Stimulated activated CD8-positive, alpha-beta memory T cell treated with anti-CD3 and anti-CD28 coated beads, Interleukin-7, amount 100 ng/mL, for 24 hours (primary cell): ENCODE measurements at places on chromosomes 13 and 19.

DNA sequence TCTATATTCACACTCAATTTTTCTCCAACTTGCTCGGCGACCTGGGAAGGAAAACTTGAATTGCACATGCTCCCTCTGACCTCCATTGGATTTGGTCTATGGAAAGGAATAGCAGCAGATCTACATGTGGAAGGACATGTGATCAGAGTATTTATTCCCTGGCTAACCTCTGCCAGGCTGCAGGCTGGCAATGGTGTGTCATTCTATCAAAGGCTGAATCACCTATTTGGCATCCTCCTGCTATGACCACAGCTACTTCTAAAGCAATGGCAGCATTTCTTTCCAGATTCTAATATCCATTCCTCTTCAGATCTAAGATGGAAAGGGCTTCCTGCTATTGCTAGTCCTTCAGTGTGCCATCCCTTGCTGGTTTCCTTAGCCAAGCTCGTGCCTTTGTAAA lies 144.3 kb upstream of the FREM2 start:
- no peak for DNase-seq

- DNase-seq: no peak
Measured at GRCh38 chr19:21603431-21604231, 98.2 kb downstream of the ZNF429 start.

DNA sequence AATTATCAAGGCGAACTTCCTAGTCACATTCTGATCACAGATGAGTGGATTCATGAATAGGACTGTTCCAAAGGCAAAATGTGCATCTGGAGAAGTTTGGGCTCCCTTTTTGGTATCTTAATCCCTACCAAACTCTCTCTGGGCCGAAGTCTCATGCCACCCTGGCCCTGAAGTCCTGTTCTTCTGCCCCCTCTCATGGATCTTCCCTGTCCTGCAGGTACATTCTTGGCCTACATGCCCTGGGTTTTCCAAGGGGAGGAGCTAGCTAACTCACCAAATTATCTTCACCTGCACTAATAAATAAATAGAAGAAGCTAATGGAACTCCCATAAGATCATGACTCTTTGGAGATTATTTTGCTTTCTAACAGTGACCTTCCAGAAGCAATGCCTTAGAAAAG lies 50.3 kb downstream of the SERTM1 start:
- no peak for DNase-seq

GRCh38 chr19:18173572-18174288 lies at the start of gene IFI30:
Gene IFI30 (plus strand): TSS chr19:18173813. CDS start chr19:18173842, 29 bp downstream.
- DNase-seq: no peak

DNA sequence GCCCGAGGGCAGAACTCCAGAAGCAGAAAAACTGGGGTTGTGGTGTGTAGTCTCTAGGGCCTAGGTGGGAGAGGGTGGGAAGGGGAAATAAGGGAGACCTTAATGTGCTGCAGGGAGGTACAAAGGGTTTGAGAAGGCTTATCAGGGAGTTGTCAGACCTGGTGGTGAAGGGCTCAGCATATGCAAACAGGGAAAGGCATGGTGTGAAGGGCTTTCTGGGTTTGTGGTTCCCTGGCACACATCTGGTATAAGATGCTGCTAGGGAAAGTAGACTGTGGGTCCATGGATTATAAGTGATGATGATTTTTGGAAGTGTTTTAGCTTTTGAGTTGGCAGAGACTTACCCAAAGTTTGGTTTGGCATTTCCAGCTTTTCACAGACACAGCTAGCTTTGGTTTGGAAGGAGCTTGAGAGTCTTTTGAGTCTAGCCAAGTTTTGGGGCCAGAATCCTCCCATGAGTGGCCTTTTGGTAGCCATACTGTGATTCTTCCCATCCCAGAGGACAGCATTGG lies 2.2 kb downstream of the TRIM28 start:
- no peak for DNase-seq

DNA sequence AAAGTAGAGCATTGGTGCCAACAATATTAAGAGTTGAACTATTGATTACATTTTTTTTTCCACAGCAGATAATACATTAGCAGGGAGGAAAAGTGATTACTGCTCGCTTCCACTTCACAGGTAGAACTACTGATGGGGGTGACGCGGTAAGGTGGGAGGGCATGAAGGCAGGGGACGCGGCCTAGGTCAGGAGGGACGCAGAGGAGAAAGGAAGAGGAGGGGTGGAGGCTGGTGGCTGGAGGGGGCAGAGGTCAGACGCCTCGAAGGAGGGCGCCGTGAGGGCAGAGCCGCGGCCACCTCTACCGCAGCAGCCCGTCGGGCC lies 287 bp upstream of the B3GLCT start:
- DNase-seq: no peak

- DNase-seq: no peak
Measured at GRCh38 chr13:72891423-72891822, 109.5 kb downstream of the PIBF1 start.

- DNase-seq: no peak
Measured at GRCh38 chr19:10036601-10037071, 23.4 kb downstream of the RDH8 start.

GRCh38 chr19:2500841-2501261 lies 24.9 kb downstream of the GADD45B start:
- DNase-seq: no peak

DNA sequence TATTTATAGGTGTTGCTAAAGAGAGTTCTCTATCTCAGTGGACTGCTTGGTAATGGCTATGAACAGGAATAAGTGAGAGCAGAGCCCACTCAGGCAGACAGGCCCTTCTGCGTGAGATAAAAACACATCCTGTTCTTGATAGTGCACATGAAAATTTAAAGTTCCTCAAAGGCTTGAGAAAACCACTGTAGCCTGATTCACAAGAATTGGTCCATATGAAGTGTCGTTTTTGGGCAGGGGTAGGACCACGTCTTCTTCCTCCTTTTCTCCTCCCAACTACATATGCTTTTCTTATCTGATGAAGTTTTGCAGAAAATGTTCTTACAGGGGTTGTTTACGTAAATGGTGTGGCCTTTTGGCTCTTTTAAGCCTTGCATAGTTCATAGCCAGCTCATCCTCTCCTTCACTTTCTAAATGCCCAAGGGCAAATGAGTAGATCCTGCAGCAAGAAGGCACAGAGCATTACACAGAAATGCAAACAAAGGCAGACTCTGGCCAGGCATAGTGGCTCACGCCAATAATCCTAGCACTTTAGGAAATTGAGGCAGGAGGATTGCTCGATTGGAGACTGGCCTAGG lies 53.8 kb downstream of the RNF6 start:
- no peak for DNase-seq

- DNase-seq: no peak
Measured at GRCh38 chr13:45827318-45827717, 24.2 kb downstream of the SIAH3 start.

GRCh38 chr13:63448692-63449091 lies 2033.0 kb upstream of the PCDH20 start:
- no peak for DNase-seq

DNA sequence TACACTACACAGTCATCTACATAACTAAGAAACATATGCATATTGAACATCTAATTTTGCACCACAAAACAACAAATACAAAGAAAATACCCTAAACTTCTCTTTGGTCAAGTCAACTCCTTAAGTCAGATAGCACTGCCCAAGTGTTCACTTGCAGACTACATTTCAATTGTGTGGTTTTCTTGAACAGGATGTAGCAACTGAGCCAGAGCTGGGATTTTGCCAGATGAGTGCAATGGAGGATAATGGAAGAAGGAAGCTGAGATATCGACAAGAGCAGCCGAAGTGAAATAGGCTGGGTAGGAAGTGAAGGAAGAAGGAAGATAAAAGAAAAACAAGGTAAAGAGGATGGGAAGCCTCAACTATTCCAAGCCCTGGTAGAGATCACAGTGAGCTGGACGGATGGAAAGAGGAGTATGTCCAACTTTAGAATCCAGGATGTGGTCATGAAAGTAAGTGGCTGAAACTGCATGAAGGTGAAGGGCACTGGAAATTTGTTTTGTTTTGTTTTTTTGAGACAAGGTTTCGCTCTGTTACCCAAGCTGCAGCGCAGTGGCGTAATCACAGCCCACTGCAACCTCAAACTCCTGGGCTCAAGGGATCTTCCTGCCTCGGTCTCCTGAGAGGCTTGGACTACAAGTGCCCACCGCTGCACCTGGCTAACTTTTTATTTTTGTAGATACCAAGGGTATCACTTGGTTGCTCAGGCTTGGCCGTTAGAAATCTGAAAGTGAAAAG lies 15.0 kb downstream of the NUFIP1 start:
- no peak for DNase-seq

DNA sequence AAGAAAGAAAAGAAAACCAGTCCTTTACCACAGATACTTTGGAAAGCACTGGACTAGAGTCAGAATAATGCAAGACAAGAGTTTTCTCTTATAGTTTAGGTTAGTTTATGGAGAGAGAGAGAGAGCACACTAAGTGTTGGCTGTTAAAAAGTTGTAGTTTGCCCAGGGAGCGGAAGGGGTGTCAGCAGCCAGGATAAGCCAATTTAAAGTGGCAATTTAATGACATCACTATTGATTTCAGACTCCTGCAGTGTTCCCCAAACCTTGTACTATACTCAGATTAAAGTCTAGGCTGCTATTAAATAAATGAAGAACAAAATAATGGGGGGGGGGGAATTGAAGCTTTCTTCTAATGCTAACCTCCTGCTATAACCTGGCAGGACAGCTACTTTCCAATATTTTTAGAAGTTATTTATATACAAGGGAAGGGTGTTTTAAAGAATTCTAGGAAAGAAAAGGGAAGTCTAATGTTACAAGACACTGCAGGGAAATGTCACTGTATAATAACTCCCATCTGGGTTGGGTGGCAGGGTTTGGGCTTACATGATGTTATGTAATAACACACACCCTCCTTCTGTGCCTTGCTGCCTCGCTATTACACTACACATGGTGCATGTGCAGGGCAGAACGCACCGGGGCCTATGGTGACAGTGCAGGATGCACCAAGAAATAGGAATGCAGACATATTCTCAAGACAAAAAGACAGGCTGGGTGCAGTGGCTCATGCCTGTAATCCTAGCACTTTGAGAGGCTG lies 19.9 kb downstream of the TPT1 start:
- no peak for DNase-seq

GRCh38 chr19:31110336-31110735 lies 238.9 kb downstream of the TSHZ3 start:
- no peak for DNase-seq

- no peak for DNase-seq
Measured at GRCh38 chr13:23979361-23980159, 82.3 kb upstream of the C1QTNF9B start.
